ENCODE measurements at places on chromosomes 2 and 18. TPM values are rescaled to one million over a fixed set of nuclear protein-coding genes. Genes with fewer than 3 reads are reported as not detected.

DNA sequence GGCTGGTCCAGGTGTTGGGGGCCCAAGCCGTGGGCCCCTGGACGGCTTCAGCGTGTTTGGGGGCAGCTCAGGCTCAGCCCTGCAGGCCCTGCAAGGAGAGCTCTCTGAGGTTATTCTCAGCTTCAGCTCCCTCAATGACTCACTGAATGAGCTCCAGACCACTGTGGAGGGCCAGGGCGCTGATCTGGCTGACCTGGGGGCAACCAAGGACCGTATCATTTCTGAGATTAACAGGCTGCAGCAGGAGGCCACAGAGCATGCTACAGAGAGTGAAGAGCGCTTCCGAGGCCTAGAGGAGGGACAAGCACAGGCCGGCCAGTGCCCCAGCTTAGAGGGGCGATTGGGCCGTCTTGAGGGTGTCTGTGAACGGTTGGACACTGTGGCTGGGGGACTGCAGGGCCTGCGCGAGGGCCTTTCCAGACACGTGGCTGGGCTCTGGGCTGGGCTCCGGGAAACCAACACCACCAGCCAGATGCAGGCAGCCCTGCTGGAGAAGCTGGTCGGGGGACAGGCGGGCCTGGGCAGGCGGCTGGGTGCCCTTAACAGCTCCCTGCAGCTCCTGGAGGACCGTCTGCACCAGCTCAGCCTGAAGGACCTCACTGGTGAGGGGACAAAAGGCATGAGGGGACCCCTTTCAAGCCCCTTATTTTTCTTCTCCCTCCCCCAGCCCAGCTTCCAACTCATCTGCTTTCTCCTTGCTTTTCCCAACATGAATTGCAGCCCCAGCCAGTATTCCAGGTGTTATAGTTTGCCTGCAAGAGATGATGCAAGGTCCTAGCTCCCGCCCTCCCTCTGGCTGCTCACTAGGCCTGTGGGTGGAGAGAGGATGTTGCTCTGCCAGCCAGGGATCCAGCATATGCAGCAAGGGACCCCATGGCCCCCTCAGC, 2.9 kb upstream of the KHK start:
- no peak for DNase-seq

FOXD4L1 gene
- total RNA-seq = 0.13 TPM

MCFD2 gene
- 43.9 TPM for total RNA-seq

DNA sequence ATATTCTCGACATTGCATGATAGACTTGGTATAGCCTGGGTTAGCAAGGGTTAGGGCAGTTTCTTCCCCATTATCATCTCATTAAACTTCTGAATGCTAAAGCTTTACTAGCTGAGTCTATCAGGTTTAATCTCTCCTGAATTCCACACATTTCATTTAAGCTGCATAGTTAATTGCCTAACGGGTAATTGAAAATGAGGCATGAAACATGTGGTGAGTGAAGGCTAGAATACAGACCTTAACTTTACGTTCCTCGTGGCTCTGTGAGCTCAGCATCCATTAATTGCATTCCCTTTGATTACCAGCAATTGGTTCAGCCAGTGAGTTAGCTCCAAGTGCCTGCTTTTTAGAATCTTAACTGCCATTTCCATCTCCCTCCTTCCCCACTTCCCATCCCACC, 126.5 kb upstream of the MEX3C start:
- no peak for DNase-seq

- DNase-seq = no peak
These were observed 60.6 kb upstream of the ATP8B1 start for GRCh38 chr18:57863706-57864105.

CFC1 gene
- total RNA-seq = not detected

- peak; percentile 29 for DNase-seq
These were observed 63.2 kb upstream of the NPAS2 start for GRCh38 chr2:100756704-100757103.

- peak; percentile 46 for DNase-seq
These were observed 397.9 kb downstream of the MEIS1 start for GRCh38 chr2:66832646-66833435.

GRCh38 chr2:238104691-238105371, 4.7 kb downstream of the ESPNL start:
- DNase-seq = no peak

NEURL3 gene
- total RNA-seq = 0.13 TPM

DNA sequence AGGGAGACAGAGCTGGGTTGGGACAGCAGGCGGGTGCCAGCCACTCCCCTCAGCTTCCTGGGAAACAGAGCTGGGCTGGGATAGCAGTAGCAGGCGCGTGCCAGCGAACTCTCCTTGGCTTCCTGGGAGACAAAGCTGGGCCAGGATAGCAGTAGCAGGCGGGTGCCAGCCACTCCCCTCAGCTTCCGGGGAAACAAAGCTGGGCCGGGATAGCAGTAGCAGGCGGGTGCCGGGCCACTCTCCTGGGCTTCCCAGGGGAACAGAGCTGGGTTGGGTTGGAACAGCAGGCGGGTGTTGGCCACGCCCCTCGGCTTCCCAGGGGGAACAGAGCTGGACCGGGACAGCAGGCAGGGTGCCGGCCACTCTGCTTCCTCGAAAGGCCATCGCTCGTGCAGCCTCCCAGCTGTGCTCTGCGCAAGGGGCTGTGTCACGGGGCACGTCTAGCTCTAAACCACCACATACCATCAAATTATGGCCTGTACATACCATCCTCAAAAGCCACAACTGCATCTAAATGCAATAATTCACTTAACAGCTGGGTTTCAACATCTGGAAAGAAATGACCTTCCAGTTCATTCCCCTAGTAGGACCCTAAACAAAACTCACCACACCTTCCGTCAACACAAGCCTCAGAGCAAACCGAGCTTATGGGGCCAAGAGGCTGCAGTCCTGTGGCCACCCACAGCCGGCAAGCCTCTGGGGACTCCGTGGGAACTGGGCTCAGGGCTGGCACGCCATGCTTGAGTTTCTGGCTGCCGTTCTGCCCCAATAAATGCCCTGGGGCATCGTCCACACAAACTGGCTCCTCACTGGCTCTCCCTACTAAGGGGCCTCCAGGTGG, 228.3 kb downstream of the TWIST2 start:
- no peak for DNase-seq

- peak; percentile 72 for DNase-seq
These were observed 84.9 kb downstream of the SOX11 start for GRCh38 chr2:5777131-5777535.

DNA sequence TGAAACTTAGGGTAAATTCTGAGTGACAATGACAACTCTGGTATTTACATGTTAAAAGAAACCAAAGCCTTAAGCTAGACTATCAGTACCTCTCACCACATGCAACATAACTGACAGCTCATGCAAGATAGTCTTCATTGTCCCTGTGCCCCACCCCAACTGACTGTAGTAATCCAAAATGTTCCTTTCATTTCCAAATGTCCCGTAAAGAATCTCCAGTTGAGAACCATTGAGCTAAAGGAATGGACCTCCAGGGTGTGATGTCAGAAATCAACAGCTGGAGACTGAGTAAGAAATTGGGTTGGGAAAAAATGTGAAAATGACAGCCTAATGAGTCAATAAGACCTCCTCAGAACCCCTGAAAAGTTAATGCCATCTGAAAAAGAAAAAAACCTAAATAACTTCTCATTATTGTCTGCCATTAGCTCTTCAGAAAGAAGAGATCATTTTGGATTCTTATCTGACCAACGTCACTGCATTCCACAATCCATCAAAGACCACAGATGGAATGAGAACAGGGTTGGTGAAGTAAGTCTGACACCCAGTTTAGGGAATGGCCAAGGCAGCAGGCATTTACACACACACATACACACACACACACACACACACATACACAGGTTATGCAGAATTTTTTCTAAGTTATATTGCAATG, 51.7 kb upstream of the ACVR2A start:
- DNase-seq = no peak

DNA sequence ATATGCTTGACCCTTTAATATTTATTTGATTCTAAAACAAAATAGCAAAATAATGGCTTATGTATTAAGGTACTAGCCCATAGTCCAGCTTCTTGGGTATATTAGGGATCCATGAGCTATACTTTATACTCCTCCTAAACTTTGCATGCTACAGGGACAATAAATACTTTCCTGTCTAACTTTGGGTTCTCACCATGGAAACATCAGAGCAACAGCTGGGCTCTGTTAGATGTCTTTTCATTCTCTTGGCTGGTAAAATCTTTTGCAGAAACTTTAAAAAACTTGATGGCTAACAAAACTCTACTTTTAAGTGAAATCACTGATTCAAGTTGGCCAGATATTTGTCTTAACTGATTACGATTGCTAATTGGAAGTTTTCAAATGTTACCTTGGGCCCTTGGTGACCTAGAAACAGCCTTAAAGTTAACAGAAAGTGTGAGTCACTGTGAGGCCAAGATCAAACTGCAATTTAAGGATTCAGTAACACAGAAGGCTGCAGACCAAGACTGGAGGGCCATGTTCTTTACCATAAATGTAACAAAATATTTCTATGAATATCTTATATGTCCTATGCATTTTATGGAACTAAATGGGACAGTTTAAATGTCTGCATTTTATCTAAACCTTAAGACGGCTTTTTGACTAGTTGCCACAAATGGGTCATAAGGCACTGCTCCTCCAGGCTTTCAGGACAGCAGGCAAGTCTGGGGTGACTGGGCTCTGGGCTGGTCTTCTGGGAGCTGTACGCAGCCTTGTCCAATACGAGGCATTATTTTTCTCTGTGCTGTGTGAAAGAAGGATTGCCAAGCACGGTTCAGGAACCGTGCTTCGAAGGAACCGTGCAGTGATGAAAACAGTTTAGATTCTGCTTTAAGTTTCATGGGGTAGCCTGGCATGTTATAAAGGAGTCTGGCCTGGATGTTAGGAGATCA, 188.5 kb downstream of the TPGS2 start:
- DNase-seq = peak; percentile 51

- DNase-seq = peak; percentile 67
These were observed 408.0 kb downstream of the LRATD1 start for GRCh38 chr2:15040429-15041084.

DNA sequence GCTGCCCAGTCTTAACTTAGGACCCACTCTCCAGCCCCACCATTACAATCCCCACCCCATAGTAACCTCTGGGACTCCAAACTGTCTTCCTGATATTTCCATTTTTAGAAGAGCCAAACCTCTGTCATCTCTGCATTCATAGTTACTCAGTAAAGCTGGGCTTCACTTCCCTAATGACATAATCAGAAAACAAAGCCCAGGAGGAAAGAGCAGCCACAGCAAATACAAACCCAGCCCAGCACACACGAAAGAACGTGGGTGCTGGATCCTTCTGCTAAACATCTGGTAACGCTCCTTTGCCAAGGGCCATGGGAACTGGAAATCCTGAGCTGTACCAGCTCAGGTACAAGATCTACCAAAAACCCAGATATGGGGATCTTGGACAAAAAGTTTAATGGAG, 36.8 kb upstream of the RIOK3 start:
- DNase-seq = peak; percentile 32

DNA sequence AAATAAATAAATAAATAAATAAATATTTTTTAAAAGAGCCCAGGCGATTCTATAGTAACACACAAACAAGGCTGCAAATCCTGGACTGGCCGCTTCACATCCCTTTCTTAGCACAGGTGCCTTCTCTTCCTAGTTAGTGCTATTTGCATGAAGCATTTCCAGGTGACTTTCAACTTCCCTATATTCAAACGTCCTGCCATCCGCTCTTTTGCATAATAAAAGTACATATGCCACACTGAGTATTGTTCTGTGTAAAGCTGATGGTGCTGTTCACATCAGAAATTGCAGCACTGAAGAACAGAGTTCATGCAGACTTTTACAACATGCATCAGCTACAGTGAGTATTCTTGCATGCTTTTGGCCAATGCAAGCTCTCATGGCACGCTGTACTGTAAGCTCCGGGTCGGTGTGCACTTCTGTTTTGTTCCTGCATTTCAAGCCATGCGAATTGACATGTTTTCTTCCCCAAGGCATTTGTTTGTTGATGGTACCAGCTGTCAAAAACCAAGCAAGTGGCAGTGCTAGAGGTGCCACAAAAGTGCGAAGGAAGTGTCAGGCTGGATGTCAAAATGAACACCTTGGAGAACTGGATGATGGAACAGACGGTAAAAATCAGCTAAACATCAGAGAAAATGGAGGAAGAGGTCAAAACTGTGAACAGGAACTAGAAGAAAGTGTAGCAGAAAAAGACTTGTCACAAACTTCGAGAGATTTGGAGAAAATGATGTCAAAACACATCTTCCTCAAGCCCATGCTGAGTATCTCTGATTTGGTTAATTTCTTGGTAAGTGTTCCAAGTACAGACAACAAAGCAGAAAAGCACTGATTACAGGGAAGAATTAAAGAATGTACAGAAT, 25.5 kb upstream of the CEP68 start:
- no peak for DNase-seq

DNA sequence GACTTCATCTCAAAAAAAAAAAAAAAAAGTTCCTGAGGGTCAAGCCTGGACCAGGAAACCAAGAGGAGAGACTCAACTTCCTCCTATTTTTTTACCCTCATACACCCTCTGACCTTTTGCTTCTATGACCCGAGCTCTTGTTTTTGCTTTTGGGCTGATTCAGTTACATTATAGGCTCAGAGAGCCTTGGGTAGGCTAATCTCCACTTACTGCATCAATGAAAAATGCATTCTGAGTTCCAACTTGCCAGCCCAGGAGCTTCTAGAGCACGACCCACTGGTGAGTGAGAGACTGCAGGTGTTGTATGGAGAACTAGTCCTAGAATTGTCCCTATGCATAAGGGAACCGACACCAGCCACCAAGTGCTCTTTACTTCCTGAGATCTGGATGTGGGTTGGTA, 91.1 kb downstream of the CABLES1 start:
- DNase-seq = no peak

PNPT1 gene
- total RNA-seq = 15.1 TPM

CFAP65 gene
- total RNA-seq = not detected

TIGD1 gene
- total RNA-seq = 5.1 TPM

LRRC30 gene
- 6.5 TPM for total RNA-seq

DNA sequence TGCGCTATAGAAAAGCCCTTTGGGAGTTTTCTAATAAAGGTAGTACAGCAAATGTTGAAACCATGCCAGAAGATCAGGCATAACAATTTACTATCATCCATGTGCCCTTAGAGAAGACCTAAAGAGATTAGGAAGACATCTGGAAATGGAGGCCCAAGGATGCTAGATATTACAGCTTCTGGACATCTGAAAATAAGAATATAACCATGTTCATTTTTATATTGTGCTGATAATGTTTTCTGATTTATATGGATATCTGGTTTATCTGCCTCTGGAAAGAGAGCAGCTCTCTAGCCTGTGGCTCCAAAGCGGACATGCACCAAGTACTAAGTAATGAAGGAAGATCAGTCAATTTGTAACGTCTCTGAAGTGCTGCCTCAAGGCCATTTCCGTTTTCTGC, 478.0 kb upstream of the DDX18 start:
- DNase-seq = no peak

TRAK2 gene
- total RNA-seq = 27.4 TPM

All from muscle of leg (tissue), 16 donors.